ENCODE measurements at places on chromosomes 11 and 22.

DNA sequence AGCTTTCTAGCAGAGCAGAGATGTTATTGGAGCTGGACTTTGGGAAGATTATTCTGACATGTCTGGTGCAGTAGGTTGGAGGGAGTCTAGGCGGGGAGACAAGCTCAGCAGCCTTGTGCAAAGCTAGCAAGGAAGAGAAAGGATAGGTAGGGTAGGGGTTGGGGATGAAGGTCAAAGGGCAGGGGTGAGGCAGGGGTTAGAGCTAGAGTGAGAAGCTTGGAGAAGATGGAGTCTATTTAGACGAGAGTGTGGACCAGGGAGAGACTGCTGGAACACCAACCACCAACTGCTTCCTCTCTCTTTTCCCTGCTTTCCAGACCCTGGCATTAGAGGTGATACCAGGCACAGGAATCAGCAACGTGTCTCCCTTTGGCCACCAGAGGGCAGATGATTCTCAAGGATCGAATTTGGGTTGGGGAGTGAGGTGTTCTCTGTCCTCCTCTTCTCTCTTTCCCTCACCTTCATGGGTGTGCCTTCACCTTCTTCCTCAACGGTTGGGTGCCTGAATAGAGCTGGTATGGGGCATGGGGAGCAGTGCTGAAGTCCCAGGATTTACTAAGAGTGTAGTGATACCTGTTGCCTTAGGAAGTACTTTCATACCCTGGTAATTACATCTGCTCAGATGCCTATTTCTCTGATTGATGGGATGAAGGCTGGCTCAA is 1.8 kb upstream of the MARK2 start:
- DNase-seq: peak; percentile 61

- no peak for DNase-seq
Observed at GRCh38 chr11:32566517-32566916, 17.1 kb upstream of the EIF3M start.

DNA sequence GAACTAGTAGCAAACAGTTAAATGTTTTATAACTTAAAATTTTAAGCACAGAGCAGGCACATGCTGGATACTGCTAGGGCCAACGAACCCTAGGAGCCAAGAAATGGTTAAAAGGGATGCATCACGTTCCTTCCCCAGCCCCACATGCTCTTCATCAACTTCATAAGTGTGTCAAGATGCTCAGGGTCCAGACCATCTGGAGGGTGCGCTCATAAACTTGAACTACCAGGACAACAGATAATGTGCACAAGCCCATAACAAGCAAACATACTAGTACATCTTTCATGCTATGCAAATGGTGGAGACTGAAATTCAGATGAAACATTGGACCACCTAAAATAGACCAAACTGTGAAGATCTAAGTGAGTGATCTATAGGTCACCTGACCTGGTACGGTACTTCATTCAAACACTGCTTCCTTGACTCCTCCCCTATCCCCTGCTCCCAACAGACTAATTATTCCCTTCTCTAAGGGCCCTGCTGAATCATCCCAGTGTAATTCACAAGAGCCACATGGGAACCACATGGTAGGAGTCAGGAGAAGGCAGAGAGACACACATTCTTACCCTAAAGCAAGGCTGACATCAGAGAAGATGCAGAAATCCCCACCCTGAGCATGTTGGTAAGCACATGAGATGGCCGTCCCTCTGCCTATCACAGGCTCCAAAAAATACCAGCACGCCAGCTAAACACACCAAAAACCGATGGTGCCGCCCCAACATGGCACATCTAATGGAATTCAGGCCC is 83.9 kb downstream of the ETS1 start:
- DNase-seq: no peak

DNA sequence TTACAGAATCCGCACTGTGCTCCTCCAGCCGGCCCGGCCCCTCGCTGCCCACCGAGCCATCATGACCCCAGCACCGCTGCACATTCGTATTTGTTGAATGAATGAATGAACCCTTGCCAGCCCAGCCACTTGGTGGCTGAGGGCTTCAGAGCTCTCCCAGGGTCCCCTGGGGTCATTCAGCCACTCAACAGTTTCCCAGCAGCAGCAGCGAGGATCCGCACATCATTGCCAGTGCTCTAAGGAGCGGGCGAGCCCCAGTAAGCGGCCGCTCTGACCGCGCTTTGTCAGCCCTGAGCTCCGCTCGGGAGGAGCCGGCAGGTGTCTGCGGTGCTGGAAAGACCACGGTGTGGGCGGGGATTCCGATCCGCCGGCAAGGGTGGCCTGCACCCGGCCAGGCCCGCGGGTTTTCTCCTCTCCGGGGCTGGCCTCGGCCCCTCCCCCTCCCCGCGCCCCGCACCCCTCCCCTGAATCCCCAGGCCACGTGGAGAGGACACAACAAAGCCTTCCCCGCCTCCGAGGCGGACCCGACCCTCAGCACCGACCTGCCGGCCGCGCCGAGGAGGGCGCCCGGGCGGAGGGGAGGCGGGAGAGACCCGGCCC is 563 bp downstream of the BID start:
- no peak for DNase-seq

GRCh38 chr11:123219066-123219690 is 24.1 kb upstream of the CLMP start:
- DNase-seq: no peak

DNA sequence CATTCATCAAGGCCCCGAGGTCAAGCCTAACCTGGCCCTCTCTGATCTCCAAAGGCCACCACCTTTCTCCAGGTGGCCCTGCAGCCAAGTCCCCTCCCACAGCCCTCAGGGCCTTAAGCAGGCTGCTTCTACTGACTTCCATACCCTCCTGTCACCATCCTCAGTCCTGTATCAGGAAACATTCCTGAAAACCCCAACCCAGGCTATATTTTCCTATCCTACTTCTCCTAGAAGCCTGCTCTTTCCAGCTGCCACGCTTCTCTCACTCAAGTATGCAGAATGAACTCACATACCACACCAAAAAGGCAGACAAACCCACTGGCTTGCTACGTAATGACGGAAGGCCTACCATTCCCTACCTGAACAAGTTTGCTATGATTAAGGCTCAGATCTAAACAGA is 23.6 kb downstream of the MORC2 start:
- no peak for DNase-seq

DNA sequence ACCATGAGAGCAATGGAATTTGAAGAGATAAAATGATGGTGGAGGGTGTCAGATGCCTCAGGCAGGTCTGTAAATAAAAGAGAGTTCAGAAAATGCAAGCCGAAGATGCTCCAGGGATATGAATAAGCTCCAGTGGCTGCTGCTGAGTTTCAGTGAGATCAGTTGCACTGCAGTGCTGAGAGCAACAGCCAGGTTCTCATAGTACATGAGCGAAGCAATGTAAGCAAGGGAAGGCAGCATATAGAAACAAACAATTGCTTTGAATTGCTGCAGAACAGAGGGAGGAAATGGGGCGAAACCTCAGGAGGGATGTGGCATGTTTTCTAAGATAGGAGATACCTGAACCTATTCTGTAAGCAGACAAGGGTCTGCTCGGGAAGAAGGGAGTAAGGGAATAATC is 369.5 kb downstream of the AASDHPPT start:
- DNase-seq: no peak

GRCh38 chr11:119741369-119742262 is 12.6 kb upstream of the NECTIN1 start:
- peak; percentile 37 for DNase-seq

GRCh38 chr22:25353516-25354445 is 134.3 kb downstream of the CRYBB2 start:
- DNase-seq: no peak

- DNase-seq: no peak
Observed at GRCh38 chr11:113189909-113190667, 124.3 kb upstream of the TTC12 start.

- DNase-seq: no peak
Observed at GRCh38 chr11:113505046-113505445, 29.8 kb upstream of the DRD2 start.

- no peak for DNase-seq
Observed at GRCh38 chr22:29000641-29001040, 61.0 kb downstream of the C22orf31 start.

DNA sequence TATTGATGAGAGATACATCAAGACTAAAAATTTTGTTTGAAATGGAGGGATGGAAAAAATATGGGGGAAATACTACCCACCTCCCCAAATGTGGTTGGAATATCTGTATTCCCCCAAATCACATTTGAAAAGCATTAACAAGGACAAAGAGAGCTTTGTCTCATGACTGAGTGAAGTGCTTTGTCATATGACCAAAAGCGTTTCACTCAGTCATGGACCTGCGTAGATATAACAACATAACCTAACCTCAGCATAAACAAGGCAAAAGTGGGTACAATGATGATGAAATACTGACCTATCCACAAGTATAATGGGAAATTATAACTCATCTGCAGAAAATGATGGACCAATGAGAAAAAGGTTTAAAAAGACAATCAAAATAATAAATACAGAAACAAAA is 418.3 kb downstream of the TBC1D22A start:
- no peak for DNase-seq

All from stimulated activated CD4-positive, alpha-beta T cell treated with anti-CD3 and anti-CD28 coated beads, Interleukin-1b, Interleukin-23, amount 100 ng/mL, for 24 hours (primary cell).